AG04449 (cell line): ENCODE measurements at places on chromosomes 12 and 14.

- peak; percentile 49 for DNase-seq
Measured at GRCh38 chr12:11658791-11659190, 9.3 kb downstream of the ETV6 start.

DNA sequence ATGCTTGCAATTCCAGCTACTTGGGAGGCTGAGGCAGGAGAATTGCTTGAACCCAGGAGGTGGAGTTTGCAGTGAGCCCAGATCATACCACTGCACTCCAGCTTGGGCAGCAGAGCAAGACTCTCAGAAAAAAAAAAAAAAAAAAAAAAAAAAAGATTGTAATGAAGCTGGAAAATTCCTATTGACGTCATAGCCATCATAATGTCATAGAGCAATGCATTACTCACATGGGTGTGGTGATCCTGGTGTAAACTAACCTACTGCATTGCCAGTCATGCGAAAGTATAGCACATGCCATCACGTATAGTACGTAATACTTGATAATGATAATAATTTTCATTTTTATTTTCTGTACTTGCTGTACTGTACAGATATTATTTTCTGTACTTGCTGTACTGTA, 42.7 kb upstream of the NID2 start:
- DNase-seq, result no peak

DNA sequence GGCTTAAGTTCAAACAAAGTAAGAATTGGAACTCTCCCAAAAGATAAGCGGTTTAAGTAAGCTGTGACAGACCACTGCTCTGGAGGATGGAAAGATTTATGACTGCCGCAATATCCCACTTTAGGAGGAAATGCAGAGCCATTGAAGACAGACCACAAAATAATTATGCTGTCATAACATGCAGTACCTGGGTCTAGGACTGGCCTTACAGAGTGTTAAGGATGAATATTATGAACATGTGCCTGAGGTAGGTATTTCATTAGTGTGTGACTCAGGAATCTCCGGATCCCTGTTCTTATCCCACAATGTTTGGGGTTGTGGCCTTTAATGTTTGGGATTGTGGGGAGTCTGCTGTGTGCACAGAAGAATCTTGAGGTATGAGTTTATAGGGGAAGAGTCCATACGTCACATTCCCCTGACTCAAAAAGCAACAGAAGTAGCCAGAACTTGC, 114.9 kb downstream of the SAMD4A start:
- DNase-seq, result no peak

- no peak for DNase-seq
Measured at GRCh38 chr12:34304001-34304400, 281.7 kb downstream of the ALG10 start.

- no peak for DNase-seq
Measured at GRCh38 chr12:89085421-89085820, 266.9 kb downstream of the DUSP6 start.

- DNase-seq, result no peak
Measured at GRCh38 chr14:105063056-105063455, 2.2 kb downstream of the GPR132 start.

DNA sequence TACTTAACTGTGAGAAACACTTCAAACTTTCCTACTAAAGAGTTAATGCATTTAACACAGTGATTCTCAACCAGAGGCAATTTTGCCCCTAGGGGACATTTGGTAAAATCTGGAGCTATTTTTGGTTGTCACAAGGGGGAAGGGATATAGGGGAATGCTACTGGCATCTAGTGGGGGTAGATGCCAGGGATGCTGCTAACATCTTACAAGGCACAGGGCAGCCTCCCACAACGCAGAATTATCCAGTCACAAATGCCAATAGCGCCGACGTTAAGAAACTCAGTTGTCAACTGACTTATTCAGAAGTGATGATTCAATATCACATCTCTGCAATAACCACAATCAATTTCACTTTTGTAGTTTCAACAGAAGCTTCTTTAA, 2.0 kb downstream of the EEA1 start:
- DNase-seq, result no peak

DNA sequence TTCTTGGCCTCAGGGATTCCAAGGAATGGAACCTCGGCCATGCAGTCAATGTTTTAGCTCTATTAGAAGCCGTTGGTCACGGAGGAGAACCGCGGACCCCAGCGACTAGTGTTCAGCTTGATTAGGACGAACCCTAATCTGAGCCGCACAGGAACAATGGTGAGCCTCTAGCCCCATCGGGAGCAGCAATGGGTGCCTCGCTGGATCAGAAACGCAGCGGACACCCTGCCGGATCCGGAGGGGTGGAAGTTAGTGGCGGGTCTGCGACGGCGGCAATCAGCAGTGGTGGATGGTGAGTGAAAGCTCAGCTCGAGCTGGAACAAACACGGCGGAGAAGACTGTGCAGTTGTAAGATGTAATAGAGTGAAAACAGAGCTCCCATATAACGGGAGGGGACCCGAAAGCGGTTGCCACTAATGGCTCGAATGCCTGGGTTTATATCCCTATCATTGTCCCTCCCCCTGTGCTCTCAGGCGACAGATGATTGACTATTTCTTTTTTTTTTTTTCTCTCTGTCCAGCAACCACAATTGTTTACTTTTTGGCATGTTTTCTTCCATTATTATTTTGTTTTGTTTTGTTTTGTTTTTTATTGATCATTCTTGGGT, 127.7 kb downstream of the ZNF664 start:
- DNase-seq, result no peak

DNA sequence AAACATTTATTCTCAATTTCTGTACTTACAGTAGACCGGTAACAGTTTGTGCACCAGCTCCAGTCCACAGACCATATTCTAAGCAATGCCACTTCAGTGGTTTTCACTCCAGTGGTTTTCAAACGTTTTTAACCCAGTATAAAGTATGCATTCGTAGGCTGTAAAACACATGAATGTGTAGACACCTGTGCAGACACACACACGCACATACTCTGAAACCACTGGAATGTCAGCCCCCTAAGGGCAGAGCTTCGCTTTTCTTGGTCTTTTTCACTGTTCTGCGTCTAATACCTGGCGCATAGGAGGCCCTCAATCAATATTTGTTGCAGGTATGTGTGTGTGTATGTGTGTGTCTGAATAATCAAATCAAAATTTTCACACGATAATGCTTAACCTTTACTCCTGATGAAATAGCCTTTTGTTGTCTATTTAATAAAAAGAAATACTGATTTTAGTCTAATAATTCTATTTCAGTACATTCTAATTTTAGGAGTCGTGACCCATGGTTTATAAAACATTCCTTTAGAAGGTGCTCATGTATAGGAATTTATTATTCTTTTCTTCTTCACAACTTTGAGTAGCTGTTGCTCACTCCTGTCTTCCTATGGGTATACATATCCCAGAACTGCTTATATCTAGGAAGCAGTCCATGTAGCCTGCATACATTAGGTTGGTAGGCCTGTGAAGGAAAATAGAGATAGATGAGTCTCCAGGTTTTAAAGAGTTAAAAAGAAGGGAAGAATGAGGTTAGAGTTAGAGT, 73.6 kb upstream of the REP15 start:
- no peak for DNase-seq

GRCh38 chr14:57575482-57575881, 81.8 kb upstream of the CCDC198 start:
- no peak for DNase-seq

GRCh38 chr12:56129206-56129941, 1.3 kb downstream of the ESYT1 start:
- DNase-seq, result no peak

GRCh38 chr12:47216150-47216677, 136.5 kb upstream of the AMIGO2 start:
- DNase-seq, result no peak

DNA sequence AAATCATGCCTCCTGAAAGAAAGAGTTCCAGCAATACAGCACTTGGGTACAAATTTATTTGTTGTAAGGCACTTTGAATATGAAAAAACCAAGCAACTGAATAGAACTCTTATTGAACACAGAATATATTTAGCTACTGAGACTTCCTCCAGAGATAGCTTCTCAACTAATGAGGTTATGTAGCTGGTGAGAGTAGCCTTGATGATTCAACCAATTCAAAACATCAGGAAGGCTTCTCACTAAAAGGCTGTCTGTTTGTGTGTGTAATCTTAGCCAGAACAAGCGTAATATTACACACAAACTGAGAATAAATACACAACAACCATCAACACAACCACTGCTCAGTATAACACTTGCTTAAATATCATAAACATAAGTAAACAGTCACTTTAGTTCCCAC, 20.4 kb downstream of the EIF2B2 start:
- DNase-seq, result no peak

GRCh38 chr14:96065661-96066459, 26.7 kb downstream of the C14orf132 start:
- no peak for DNase-seq

DNA sequence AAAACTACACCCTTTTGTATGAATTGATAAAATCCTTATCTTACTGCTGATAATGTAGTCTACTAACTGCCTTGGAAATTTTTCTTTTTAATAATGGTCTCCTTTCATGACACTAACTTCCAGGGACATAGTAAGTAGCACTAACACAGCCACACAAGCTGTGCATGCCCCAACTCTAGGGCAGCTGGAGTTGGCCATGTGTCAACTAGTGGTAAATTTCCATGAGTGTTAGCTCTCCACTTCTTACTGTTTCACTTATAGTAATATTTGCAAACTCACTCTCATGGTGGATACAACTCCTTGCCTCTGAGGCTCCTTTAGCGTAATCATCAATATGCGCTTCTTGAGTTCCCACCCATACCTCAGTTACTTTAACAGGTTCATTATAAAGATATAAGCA, 38.0 kb downstream of the LGR5 start:
- DNase-seq, result no peak

DNA sequence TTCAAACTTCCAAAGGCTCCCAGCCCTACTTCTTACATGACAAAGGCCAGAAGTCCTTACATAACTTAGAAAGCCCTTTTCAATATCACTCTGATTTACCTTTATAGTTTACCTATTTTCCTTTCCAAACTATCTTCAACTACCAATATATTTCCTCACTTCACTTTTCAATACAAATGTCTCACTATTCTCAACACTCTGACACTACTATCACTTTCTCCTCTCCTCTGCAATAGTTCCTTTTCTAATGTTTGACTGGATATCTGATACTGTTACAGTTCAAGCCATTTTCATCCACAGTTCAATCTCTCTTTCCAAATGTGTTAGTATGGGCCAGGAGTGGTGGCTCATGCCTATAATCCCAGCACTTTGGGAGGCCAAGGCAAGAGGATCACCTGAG, 3.3 kb downstream of the SARNP start:
- DNase-seq, result no peak

DNA sequence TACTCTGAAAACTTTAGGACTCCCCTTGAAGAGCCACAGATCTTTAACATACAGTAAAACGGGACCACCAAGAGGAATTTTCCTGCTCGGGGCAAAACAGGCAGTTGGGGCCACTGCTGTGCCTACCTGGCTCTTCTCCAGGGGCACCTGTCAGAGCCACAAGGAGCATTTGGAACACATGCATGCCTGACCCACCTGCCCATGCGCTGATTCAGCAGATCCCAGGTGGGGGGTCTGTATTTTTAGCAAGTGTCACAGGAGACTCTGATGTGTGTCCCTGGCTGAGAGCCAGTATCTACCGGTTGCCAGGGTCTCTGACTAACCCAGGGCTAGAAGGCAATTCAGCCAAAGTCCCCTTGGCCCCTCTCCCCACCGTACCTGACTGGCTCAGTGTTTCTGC, 6.5 kb downstream of the CTDSP2 start:
- no peak for DNase-seq

DNA sequence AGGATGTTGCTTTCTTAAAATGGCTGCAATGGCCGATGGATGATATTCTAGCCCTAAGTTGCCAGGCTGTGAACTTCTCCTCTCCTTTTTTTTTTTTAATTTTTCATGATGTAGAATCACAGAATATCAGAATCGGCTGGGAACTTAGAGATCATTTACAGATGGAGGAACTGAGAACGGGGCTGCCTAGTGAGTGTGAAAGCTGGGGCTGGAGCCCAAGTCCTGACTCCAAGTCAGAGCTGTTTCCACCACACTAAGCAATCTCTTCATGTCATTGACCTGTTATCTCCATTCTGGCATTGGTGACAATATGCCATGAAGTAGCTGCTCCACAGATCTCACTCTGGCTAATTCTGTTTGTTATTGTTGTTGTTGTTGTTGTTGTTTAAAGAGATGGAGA, 121.7 kb downstream of the SLC38A1 start:
- DNase-seq, result no peak

GRCh38 chr14:22811722-22812121, 3.5 kb downstream of the SLC7A7 start:
- DNase-seq, result no peak

- no peak for DNase-seq
Measured at GRCh38 chr12:94112121-94112520, 36.3 kb upstream of the PLXNC1 start.

- no peak for DNase-seq
Measured at GRCh38 chr12:116458492-116458891, 100.7 kb upstream of the MAP1LC3B2 start.

DNA sequence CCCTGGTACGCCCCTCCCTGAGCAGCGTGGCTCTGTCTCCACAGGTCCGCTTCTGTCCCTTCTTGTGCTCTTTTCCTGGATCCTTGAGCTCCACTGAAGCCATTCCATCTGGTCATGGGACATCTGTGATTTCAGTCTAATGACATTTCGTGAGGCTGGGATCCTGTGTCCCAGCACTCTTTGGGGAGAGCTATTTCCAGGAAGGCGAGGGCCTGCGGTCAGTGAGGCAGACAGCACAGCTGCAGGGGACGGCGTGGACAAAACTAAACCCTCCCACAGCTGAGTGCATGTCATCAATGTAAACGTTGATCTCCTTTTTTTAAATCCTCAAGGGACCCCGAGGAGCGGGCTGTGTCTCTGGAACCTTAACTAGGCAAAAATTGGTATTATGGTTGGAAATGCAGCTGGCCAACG, 127.7 kb downstream of the DACT1 start:
- no peak for DNase-seq

GRCh38 chr12:48388460-48388859, 37.7 kb upstream of the ZNF641 start:
- no peak for DNase-seq

DNA sequence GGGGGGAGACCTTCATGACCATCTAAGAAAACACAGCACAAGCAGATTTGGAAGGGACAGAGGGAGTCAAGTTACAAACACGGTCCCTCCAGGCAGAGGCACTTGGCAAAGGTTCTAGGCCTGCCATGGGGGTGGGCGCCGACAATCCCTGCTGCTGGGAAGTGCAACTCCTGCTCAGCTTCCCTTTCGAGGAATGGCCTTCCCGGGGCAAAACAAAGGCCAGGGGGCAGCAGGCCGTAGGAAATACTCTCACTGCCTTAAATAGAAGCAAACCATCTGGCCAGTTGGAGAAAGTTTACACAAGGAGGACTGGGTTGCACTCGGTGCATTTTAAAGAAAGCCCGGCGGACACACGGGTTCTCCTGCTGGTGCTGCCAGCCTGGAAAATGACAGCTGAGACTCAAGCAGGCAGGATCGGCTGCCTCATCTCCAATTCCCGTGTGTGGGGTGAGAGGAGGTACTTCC, 65.8 kb downstream of the ITPK1 start:
- no peak for DNase-seq

- DNase-seq, result no peak
Measured at GRCh38 chr14:23327947-23328744, 6.9 kb downstream of the PABPN1 start.
